ENCODE measurements at places on chromosomes 7 and 10.

DNA sequence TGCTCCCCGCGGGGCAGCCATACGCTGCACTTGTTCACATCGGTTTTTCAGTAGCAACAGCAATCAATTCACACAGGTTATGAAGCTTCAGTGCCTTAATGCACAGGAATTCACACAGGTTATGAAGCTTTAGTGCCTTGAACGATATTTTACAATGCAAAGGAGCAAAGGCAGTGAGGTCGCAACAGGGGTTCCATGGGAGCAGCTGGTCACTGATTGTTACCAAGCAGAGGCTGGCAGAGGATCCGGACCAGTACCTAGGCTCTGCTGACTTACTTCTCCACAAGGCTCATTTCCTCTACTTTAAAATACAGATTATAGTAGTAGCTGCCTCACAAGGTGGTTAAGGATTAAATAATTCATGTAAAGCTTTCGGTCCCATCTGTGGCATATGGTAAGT is 95.2 kb upstream of the ODAD2 start:
- DNase-seq: no peak

DNA sequence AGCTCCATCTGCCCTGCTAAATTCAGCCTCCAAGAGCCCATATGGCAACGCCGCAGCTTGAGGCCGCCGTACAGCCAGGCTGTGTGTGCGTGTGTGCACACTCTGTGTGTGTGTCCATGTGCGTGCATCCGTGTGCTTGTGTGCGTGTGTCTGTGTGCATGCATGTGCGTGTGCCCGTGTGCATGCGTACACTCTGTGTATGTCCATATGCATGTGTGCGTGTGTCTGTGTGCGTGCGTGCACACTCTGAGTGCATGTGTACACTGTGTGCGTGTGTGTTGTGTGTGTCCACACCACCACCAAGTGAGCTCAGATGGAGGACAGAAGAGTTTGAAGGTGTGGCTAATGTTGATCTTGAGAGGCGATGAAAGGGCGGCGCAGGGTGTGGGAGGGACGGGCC is 30.0 kb downstream of the SMKR1 start:
- no peak for DNase-seq

- DNase-seq: no peak
These were observed 53.4 kb upstream of the FHIP2A start for GRCh38 chr10:114767986-114768821.

GRCh38 chr7:140771826-140772225 is 75.3 kb downstream of the NDUFB2 start:
- DNase-seq: no peak

DNA sequence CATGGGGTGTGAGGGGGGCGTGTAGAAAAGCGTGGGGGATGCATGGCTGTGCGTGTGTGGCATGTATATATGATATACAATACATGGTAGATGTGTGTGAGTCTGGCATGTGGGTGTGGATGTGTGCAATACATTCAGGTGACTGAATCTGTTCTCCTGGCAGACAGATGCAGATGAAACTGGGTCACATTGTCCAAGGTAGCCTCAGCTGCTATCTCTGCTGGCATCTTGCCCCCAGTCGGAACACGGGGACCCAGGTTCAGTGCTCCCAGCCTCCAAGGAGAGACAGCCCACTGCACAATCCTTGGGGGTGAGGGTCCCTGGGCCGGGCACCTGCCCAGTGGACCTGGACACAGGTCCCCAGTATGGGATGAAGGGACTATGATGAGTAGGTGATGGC is 12.4 kb upstream of the SRRM3 start:
- DNase-seq: no peak

DNA sequence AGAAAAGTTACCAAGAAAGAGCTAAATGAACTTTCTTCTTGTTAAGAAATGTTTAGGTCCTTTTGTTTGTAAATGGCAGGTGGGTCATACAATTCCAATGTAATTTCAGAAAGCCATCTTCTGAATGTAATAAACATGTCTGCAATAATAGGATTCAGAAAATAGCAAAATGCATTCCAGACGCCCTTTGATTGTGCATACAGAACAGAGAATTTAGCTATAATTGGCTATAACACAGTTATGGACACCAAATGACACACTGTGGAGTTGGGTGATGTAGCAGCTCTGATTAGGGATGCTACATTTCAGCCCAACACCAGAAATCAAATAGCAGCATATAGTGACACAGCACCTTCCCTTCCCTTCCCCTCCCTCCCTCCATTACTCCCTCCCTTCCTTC is 240.8 kb downstream of the SNX10 start:
- no peak for DNase-seq

DNA sequence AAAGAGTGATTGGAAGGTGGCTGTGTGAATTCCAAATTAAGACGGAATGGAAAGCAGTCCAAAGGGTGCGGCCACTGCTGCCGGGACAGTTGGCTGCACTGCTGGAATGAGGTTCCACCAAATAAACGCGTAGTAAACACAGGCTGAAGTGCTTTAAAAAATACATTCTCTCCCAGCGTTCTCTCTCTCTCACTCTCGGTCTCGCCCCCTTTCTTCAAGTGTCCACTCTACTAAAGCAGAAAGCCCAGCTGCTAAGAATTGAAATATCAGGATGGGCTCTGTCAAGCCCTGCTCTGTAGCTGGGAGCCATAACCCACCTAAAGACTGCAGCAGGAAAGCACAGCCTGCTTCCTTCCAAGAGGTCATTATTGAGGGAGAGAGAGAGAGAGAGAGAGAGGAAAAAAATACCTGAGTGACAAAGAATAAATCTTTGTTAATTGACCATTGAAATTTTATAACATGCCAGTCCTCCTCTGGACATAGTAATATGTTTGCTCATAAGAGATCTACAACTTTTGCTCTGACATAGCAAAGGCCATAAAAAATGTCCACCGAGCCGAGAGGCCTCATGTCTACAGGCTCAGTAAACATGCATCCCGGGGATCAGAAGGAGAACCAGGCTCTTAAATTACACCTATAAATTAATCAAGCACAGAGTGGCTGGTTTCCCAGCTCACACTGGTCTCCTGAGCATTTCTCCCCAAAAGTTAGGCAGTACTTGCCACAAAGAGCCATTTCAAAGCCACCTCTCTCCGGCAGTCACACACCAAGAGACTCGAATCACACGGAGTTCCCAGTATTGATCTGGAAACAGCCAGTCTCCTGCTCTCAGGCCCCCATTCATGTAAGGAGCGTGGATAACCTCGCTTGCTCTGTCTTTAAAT is 72.8 kb downstream of the FGFR2 start:
- no peak for DNase-seq

GRCh38 chr7:127819975-127820731 is 168.2 kb downstream of the SND1 start:
- DNase-seq: no peak

- no peak for DNase-seq
These were observed 89.7 kb downstream of the PTPRE start for GRCh38 chr10:127996586-127996985.

- no peak for DNase-seq
These were observed 147.4 kb upstream of the GPR26 start for GRCh38 chr10:123518765-123519164.

- DNase-seq: peak; percentile 10
These were observed 14.9 kb downstream of the AFAP1L2 start for GRCh38 chr10:114389426-114389825.

- no peak for DNase-seq
These were observed 821 bp upstream of the JAZF1 start for GRCh38 chr7:28181416-28181815.

GRCh38 chr7:70557338-70557737 is 574.6 kb upstream of the GALNT17 start:
- no peak for DNase-seq

DNA sequence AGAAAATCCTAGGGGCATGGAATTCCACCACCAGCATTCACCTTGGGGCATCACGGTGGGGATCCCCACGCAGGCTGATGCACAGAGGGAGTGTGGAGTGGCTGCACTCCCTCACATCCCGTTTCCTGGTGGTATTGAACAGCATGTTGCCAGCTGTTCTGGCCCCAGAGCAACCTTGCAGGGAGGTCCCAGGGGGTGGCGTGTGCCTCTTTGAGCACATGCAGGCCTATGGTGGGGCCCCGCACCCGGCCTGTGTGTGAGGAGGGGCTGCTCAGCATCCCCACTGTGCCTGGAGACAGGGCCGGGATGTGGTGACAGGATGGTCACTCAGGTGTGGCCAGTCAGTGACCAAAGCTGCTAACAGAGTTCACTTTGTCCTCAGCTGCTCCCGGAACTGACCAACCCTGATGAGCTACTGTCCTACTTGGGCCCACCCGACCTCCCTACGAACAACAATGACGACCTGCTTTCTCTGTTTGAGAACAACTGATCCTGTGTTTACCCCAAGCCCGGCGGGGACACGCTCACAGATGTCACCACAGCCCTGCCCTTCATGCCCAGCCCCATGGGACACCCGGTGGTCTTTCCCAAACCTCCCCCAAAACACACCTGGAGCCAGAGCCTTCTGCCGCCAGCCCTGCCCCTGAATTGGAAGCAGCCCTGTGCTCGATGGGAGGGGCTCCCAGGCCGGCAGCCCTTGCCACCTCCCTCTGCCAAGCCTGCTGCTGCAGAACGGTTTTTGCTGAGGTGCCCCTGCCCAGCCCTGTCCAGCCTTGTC is 18.7 kb downstream of the ZMIZ2 start:
- no peak for DNase-seq

- no peak for DNase-seq
These were observed 22.0 kb downstream of the PRTFDC1 start for GRCh38 chr10:24930427-24930826.

DNA sequence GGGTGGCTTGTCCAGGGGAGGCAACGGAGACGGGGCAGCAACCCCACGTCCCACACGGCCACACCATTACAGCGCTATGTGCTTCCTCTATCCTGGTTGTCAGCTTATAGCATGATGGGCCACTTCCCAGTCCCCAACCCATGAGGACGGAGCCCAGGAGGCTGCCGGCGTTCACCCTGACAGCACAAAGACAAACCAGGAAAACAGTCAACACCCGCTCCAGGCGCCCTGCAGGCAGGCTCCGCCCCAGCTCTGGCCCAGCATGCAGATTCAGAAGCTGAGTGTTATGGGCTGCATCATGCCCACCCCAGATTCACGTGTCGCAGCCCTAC is 14.8 kb downstream of the WDR86 start:
- DNase-seq: no peak

DNA sequence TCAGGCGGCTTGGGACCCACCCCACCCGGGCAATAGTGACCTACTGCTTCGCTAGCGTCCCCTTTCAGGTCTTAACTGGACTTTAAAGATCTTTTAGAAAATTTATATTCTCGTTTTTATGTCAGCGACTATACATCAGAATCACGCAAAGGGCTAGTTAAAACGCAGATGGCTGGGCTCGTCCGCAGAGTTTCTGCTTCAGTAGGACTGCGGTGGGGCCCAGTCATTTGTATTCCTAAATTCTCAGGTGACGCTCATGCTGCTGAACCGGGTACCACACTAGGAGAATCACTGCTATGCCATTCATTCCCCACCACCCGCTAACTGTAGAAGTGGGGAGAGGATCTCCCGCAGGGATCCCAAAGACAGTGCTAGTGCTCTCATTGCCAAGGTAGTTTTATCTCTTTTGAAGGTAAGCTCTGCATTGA is 12.0 kb upstream of the SP8 start:
- no peak for DNase-seq

DNA sequence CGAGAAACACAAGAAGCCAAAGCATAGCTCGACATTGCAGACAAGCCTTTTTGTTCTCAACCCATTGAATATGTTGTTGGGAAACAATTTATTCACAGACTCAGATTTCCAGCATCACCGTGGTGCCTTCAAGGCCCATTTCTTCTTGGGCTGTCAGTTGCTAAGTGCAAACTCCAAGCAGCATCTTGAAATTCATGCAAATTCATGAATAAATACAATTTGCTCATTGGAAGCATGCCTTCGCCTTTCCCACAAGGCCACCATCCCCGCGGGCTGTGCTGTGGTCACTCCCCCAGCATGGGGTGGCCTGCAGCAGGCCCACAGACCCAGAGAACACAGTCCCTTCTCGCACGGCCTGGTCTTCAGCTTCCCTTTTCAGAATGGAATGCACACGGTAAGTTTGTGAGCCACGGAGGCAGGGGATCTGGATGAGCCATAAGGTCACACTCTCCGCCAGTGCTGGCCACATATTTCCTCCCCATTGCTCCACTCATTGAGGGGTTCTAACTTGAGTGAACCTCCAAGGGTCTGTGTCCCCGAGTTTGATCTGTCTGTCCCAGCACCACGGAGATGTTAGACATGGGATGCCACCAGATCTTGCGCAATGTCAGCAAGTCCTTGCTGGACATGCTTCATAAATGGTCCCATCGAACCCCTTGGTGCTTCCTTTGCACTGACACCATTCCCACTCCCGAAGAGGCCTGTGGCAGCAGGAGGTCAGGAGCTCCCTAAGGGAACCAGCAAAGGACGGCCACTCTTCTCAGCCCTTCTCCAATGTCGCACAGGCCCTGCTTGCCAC is 109.5 kb downstream of the GFRA1 start:
- no peak for DNase-seq

DNA sequence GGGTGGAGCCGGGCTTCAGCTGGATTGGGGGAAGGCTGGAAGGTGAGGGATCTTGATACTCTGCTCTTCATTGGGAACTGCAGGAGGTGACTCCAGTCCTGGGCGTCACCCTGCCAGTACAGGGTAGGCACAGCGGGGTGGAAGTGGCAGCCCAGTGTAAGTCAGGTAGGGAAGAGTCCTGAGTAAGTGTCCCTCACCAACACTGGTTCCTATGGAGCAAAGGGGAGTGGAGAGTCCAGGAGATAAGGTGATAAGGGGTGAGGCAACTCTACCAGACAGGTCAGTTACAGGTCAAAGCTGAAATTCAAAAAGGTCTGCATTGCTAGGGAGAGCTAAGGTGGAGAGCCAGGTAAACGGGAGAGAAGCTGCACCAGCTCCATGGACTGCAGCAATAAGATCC is 145.6 kb upstream of the NFE2L3 start:
- DNase-seq: no peak

- DNase-seq: no peak
These were observed 1.7 kb upstream of the CCDC201 start for GRCh38 chr7:45874408-45875131.

DNA sequence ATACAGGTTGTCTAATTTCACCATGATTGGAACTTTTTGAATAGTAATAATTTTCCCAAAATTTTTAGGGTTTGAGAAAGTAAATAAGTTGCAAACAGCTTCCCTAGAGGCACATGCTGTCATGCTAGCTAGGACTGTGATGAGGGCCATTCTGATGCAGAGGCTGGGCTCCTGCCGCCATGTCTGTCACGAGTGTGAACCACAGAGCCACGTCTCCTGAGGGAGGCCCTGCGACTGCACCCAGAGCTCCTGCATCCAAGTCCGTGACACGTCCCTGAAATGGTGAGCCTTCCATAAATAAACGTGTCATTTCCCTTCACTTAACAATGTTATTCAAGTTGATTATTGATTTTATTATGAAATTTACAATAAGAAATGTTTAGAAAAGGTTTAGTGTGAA is 40.0 kb downstream of the C10orf120 start:
- DNase-seq: peak; percentile 8

- no peak for DNase-seq
These were observed 4.1 kb downstream of the XPNPEP1 start for GRCh38 chr10:109919220-109919619.

DNA sequence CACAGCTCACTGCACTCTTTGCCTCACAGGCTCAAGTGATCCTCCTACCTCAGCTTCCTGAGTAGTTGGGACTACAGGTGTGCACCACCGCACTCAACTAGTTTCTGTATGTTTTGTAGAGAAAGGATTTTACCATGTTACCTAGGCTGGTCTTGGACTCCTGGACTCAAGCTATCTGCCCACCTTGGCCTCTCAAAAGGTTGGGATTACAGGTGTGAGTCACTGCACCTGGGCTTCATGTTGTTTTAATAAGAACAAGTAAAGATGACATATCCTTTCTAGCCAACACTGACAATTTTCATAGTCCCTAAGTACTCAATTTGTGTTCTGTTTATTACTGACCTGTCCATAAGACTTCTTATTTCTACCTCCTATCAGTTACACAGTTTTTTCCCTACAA is 16.8 kb downstream of the SEMA3C start:
- no peak for DNase-seq

- no peak for DNase-seq
These were observed 46.6 kb downstream of the CLEC2L start for GRCh38 chr7:139570119-139570518.
